Activated CD4-positive, alpha-beta memory T cell treated with anti-CD3 and anti-CD28 coated beads, Interleukin-2, amount 10 ng/mL, durations not matched to agents 7 days and 5 days (primary cell): ENCODE measurements at places on chromosomes 1 and 21.
A peak's percentile ranks its signal among the peaks of the same experiment; 100 is the strongest.

- H3K27me3 ChIP-seq: peaks cover 3% of the 10 kb centered on the region
- H3K4me3 ChIP-seq: no peak overlapping the region
- H3K4me1 ChIP-seq: no peaks in the 10 kb centered on the region
Measured at GRCh38 chr1:178311164-178311563, 185.6 kb downstream of the CLEC20A start.

DNA sequence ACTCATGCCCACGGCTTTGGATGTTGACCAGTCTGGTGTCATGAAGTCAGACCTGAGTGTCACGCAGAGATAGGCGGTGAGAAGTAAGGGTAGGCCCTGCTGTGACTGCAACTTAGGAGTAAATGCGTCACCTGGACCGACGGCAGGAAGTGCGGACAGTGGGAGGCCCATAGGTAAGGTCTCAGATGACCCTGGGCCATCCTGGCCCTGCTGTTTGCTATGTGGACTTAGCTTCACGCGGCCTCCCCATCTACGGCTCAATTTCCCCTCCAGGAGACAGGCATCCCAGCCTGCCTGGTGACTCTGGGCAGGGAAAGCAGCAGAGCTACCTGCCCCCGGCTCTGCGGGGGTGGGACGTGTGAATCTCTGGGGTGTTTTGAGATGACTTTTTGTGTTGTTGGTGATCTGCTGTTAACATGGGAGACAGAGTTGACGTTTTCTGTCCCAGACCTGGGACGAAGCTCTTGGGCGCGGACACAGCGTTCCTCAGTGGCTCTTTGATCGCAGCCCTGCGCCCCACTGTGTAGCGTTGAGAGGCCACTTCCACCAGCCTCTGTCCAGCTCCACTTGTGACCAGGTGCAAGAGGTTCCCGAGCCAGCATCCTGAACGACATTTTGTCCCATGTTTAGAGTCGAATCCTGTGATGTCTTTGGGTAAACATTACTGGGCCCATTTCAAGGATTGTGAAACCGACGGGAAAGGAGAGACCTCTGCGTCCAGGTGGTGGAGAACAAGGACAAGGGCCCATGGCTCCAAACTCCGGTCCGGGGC lies 39.9 kb downstream of the CRYAA start:
- H3K4me3 ChIP-seq: no peak overlapping the region
- peaks cover 4% of the 10 kb centered on the region for H3K27me3 ChIP-seq
- no peaks in the 10 kb centered on the region for H3K4me1 ChIP-seq

DNA sequence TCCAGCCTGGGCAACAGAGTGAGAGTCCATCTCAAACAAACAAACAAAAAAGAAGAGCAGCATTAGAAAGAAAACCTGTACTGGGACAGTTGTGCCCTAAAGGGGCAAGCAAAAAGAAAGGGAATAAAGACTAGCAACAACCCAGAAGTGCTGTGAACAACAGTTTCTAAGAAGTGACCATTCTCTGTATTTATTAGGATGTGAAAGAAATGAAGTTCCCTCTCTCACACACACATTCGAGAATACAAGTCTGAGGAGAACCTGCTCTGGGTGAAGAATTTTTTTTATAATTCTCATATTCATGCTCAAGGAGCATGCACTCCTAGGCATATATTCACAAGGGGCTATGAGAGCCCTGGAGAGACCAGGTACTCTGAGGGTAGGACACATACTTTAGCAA lies 59.5 kb upstream of the LRRC8D start:
- H3K4me3 ChIP-seq: no peak overlapping the region
- no peak for DNase-seq

DNA sequence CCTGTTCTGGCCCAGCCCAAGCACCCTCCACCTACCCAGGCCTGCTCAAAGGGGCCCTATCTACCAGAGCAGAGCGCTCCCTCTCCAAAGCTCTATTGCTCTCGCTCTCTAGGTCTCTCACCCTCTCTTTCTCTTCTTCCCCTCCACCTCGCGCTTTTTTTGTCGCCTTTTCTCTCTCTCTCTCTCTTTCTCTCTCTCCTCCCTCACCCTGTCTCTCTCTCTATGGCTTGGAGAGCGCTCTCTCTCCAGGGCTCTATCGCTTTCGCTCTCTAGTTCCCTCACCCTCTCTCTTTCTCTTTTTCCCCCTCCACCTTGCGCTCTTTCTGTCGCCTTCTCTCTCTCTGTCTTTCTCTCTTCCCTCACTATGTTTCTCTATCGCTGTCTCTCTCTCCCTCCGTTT lies 3.4 kb upstream of the ZNF678 start:
- H3K27me3 ChIP-seq: peaks cover 22% of the 10 kb centered on the region
- H3K4me3 ChIP-seq: no peak overlapping the region
- H3K36me3 ChIP-seq: peaks cover 27% of the 10 kb centered on the region
- H3K27ac ChIP-seq: no peak overlapping the region
- no peak for DNase-seq

- no peak overlapping the region for H3K27ac ChIP-seq
- no peak overlapping the region for H3K4me3 ChIP-seq
- H3K36me3 ChIP-seq: no peaks in the 10 kb centered on the region
- H3K4me1 ChIP-seq: no peaks in the 10 kb centered on the region
- DNase-seq: no peak
Measured at GRCh38 chr1:247538561-247538960, 2.3 kb upstream of the OR2C3 start.

GRCh38 chr21:14687268-14687625 lies 141.1 kb upstream of the SAMSN1 start:
- H3K4me3 ChIP-seq: no peak overlapping the region
- peaks cover 17% of the 10 kb centered on the region for H3K36me3 ChIP-seq
- no peak for DNase-seq
- peaks cover 38% of the 10 kb centered on the region for H3K4me1 ChIP-seq

DNA sequence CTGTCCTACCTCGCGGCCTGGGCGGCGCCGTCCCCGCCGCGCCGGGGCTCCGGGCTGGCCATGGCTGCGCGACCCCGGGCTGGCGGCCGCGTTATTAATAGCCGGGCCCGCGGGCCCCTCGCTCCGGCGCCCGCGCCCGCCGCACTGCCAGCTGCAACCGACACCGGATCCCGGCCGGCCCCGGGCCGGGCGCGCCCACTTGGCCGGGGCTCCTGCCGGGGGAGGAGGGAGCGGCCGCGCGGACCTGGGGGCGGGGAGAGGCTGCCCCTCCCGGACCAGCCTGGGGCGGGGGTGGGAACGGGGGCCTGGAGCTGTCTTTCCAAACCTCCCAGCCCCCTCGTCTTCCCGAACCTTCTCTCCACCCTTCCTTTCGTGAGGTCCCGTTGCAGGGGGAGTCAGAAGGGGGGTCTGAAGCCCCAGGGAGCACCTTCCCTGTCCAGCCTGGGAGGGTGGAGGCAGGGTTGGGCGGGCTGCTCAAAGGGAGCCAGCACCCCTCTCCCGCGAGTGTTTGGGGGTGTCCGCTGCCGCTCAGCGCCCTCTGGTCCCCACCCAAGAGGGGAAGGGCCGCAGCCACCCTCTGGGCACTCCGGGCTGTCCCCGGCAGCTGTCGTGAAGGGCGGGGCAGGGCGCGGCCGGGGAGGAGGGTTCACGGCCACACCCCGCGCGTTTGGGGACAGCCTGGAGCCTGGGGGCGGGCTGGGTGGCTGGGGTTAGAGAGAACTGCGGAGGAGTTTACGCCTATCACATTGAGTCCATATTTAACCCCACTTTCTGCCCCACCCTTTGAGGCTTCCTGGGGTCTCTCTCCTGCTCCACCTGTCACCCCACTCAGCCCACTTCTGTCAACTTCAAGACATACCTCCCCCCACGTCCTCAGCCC lies at the start of gene SYNC:
Gene SYNC, minus strand, starts transcription at position 172 of the 880 bp plus-strand sequence. Its CDS starts 110 bp downstream, at position 62.
- peaks cover 11% of the 10 kb centered on the region for H3K4me1 ChIP-seq
- peak within 1 kb of the TSS; percentile 19 for H3K4me3 ChIP-seq
- no peak within 1 kb of the TSS for H3K27ac ChIP-seq
- DNase-seq: peak; percentile 37
- H3K27me3 ChIP-seq: peaks cover 33% of the 10 kb centered on the region

GRCh38 chr1:175536369-175536768 lies 207.0 kb downstream of the TNR start:
- no peak overlapping the region for H3K4me3 ChIP-seq
- DNase-seq: no peak
- H3K4me1 ChIP-seq: no peaks in the 10 kb centered on the region

DNA sequence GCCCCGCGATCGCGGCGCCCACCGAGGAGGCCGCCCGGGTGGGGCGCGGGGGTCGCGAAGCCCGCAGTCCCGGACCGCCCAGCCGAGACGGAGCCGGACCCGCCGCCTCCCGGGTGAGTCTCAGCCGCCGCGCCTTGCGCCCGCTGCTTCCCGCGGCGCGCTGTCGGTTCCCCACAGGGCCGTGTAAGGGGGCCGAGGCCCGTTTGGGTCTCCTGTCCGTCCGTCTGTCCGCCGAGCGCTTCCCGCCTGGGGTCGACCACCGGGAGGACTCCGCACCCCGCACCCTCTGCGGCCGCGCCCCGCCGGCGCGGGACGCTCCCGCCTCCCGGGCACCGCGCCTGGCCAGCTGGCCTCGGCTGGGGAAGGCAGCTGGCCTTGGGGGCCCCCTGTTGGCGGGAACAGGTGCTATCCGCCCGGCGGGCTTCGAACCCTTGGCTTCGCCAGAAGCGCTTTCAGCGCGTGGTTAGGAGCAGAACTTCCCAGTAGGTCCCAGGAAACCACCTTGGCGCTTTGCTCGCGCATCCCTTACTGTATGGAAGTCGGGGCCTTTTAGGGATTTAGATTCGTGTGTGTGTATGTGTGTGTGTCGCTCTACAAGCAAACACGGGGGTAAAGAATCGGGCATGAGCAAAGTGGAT lies 414 bp downstream of the TMEM51 start:
- H3K27ac ChIP-seq: no peak overlapping the region
- peak overlapping the region; percentile 32 for H3K4me3 ChIP-seq
- H3K36me3 ChIP-seq: peaks cover 3% of the 10 kb centered on the region
- H3K27me3 ChIP-seq: peaks cover 58% of the 10 kb centered on the region
